ENCODE measurements at places on chromosomes 11 and 22. TPM values are rescaled to one million over a fixed set of nuclear protein-coding genes. Genes with fewer than 3 reads are reported as not detected.

Gene P2RY2
- 1.0 TPM for polyA plus RNA-seq

Gene KCTD14
- 12.6 TPM for polyA plus RNA-seq

Gene PTPRCAP
- polyA plus RNA-seq = 2.2 TPM

Gene TSGA10IP
- polyA plus RNA-seq = not detected

Gene PEX16
- polyA plus RNA-seq = 24.3 TPM

Gene KRTAP5-11
- not detected for polyA plus RNA-seq

Gene CCDC89
- polyA plus RNA-seq = 5.2 TPM

Gene OR8G5
- not detected for polyA plus RNA-seq

Gene SNX19
- polyA plus RNA-seq = 46.1 TPM

Gene SERPINH1
- polyA plus RNA-seq = 306 TPM

Gene OR51B5
- polyA plus RNA-seq = 0.64 TPM

Gene CAPRIN1
- polyA plus RNA-seq = 284 TPM

Gene SMC1B
- polyA plus RNA-seq = 0.20 TPM

Gene FGF3
- polyA plus RNA-seq = not detected

Gene DNAJB7
- polyA plus RNA-seq = 1.0 TPM

Gene TPBGL
- 0.20 TPM for polyA plus RNA-seq

Gene DTX4
- 43.1 TPM for polyA plus RNA-seq

Gene CCDC87
- polyA plus RNA-seq = 0.37 TPM

Gene GRAMD1B
- 11.7 TPM for polyA plus RNA-seq

Gene RGL4
- polyA plus RNA-seq = 2.0 TPM

Gene OR5B21
- not detected for polyA plus RNA-seq

Gene FIBIN
- 17.4 TPM for polyA plus RNA-seq

Gene MRGPRE
- not detected for polyA plus RNA-seq

Gene CCND1
- 116 TPM for polyA plus RNA-seq

Gene TRIM49
- polyA plus RNA-seq = not detected

Gene MRGPRF
- 28.1 TPM for polyA plus RNA-seq

Gene MMP20
- not detected for polyA plus RNA-seq

Gene RTN4R
- 9.5 TPM for polyA plus RNA-seq

Gene PARVG
- 2.0 TPM for polyA plus RNA-seq

Gene EPS8L2
- 104 TPM for polyA plus RNA-seq

Gene OSM
- polyA plus RNA-seq = 0.38 TPM

Gene RAG1
- 2.4 TPM for polyA plus RNA-seq

Gene RIMBP3C
- 0.29 TPM for polyA plus RNA-seq

Gene NLRX1
- 13.7 TPM for polyA plus RNA-seq

Gene KRTAP5-10
- 0.36 TPM for polyA plus RNA-seq

Gene EFCAB6
- polyA plus RNA-seq = 6.0 TPM

Gene MS4A15
- not detected for polyA plus RNA-seq

Gene RAPSN
- 0.30 TPM for polyA plus RNA-seq

Gene GPR83
- 0.64 TPM for polyA plus RNA-seq

Gene PANX3
- not detected for polyA plus RNA-seq

Measured in left renal cortex interstitium (tissue), 4 donors.